CD4-positive, alpha-beta T cell treated with Interferon alpha-2 for 1 hour (primary cell): ENCODE measurements at places on chromosomes 3 and 15.
A peak's percentile ranks its signal among the peaks of the same experiment; 100 is the strongest.

DNA sequence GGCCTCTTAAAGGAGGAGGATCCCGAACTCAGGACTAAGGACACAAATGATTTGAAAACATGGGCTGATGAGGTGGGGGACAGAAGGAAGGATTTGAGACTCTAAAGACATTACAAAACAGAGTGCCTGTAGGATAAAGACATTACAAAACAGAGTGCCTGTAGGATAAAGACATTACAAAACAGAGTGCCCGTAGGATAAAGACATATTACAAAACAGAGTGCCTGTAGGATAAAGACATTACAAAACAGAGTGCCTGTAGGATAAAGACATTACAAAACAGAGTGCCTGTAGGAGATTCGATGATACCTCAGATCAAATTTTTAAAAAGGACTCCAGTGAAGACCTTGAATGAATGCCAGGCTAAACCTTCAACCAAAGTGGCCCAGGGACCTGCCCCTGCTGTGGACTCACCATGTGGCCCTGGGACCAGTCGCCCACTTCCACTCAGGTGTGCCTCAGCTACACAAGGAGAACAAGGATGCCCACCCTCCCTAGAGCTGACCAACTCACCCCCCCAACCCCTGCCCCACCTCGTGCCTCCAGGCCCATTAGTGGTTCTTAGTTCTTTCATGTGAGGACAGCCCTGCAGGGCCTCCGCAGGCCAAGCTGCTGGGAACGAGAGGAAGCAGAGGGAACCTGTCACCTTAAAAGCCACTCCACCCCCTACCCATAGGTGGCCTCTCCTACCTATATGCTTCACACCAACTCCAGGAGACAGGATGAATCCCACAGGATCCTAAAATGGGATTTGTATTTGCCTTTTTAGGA, 59.8 kb downstream of the SH3BP5 start:
- DNase-seq: peak; percentile 30

GRCh38 chr15:58760385-58761009, 10.6 kb upstream of the MINDY2 start:
- no peak for DNase-seq

DNA sequence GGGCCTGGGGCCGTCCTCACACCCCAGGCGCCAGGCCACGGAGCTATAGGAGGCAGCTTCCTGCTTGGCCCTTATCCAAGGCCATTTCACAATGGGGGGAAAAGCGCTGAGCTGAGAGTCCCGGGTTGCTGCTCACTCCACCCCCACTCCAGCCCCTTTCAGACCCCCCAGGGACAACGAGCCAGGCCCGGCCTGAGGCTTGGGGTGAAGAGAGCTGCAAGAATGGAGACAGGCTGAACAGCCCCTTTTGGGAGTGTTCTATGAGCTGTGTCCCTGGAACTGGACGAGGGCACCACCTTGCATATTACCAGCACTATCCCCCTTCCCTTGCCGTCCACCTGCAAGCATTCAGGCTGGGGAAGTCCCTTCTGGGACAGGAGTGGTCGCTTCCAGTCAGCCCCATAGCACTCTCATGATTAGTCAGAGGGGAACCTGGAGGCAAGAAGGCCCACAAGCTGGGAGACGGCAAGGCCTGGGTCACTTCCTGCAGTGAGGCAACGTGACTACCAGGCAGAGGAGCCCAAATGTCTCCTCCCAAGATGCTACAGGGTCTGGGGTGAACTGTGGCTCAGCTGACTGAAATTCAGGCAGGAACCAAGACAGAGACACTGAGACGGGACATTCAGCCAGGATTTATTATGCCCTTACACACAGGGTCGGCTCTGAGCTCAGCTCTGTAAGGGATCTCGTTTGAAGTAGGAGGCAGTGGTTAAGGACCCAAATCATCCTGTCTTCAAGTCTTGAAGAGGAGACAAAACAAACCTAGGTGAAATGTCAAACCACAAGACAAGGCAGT, 8.6 kb upstream of the SRP14 start:
- peak; percentile 79 for DNase-seq

- DNase-seq: no peak
These were observed 262.5 kb upstream of the TGFBR2 start for GRCh38 chr3:30343861-30344260.

- no peak for DNase-seq
These were observed 842 bp upstream of the U2SURP start for GRCh38 chr3:143000528-143000927.

GRCh38 chr3:110736332-110736731, 335.3 kb upstream of the NECTIN3 start:
- DNase-seq: no peak

DNA sequence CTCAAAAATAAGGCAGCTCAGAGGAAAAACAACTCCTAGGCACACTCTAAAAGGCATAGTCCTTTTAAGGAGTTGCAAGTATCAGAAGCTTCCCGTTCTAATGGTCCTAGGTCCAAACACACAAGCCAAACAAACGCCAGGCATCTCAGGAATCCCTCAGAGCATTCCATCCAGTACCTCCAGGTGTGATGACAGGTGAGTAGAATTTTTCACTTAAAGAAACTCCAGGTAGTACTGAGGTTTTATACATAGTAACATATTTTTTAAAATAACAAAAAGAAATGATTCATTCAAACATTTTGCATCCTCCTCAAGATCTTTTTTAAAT, 1092.3 kb downstream of the TUSC7 start:
- DNase-seq: no peak

DNA sequence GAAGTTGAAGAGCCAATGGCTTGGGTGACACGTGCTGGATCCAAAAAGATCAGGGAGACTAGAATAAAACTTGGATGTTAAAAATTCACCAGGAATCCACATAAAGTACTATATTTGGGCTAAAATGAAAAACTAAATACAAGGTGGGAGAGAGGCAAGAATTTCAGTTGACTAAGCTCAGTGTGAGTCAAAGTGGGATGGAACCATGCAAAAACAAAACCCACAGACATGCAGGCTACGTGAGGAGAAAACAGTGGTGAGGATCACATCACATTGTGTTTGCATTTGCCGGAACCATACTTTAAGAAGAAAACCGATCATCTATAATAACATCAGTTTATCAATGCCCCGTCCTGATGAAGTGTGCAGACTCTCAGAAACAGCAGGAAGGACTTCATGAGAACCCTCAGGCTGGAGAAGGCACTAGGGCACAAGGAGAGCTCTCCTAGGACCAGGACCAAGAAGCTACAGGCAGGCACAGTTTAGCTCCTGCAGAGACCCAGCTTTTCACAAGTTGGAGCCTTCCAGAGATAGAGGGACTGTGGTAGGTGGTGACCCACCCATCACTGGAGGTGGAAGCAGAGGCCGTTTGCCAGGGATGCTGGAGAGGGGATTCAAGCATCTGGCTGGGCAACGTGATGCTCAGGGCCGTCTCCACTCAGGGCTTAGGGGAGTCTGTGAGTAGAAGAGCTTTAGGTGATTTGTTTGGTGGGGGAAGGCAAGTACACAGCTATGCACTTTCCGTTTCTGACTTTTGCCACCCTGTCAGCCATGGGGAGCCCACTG, 29.0 kb upstream of the NR2E3 start:
- no peak for DNase-seq

- no peak for DNase-seq
These were observed 165.1 kb upstream of the ATP10A start for GRCh38 chr15:26028086-26028740.

DNA sequence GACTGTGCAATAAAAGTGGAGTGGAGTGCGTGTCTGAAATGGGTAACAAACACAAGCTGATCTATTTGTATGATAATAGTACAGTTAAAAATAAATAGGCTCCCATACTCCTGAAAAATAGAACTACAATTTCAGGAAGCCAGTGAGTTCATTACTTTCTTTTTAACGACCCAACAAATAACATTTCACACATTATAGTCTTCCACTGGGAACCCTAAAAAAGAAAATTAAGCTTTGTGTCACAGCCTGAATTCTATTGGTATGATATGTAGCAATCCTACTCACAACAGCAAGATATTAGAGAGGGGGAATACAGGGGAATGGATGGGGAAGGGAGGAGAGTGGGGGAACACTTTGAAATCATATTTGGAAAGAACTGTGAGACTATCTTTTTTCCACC, 156.9 kb upstream of the CNTN3 start:
- no peak for DNase-seq

- no peak for DNase-seq
These were observed 2.7 kb downstream of the RBM6 start for GRCh38 chr3:49942651-49943050.

DNA sequence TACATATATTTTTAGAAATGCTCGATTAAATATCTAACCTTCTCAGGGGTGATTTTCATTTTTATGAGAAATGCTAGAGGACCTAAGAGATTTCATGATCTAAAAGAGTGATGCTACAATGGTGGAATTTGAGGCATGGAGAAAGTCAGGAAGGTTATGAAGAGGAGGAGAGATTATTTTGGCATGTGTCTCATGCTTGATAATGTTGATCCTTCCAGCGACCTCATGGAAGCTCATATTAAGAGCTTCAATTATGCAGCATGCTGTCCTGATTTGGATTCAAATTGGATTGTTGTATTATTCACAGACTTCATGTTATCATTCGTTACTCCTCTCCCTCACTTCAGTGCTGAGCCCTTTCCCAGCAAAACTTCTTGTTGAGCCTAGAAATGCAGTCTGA, 112.5 kb downstream of the RAP2B start:
- DNase-seq: no peak

DNA sequence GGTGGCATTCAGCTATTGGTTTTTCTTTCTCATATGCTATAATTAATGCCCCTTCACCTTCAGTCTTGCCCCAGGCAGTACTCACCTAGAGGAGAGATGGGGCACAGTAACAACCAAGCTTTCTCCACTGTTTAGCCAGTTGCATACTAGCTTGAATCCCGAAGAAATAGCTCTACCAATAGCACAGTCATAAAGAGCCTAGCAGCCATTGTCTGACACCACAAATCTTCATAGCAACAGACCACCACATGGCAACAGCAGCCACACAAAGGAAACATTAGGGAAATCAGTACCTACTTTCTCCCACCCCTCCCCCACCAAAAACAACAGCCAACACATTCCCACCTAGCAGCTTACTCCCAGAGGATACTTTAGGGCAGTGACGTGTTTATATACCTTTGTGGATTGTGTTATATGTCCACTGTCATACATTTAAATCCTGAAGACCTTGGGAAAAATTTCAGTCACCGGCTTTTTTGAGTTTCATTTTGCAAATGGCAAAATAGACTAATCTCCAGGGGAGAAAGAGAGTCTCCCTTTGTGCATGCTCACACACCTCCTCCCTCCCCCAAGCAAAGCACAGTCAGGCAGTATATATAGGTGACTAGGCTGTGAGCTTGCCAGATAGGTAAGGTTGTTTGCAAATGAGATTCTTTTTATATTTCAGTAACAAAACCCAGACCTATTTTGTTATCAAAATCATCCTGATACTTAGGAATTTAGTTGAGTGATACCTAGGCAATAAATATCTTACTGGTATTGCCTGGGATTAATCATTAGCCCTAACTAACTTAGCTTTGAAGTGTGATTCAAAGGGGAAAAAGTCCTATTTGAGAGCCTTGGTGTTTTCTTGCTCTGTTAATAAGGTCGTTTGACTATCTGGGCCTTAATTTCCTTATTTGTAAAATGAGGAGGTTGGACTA, 140.6 kb downstream of the RBPMS2 start:
- peak; percentile 42 for DNase-seq
